ENCODE measurements at places on chromosomes 4 and X.

DNA sequence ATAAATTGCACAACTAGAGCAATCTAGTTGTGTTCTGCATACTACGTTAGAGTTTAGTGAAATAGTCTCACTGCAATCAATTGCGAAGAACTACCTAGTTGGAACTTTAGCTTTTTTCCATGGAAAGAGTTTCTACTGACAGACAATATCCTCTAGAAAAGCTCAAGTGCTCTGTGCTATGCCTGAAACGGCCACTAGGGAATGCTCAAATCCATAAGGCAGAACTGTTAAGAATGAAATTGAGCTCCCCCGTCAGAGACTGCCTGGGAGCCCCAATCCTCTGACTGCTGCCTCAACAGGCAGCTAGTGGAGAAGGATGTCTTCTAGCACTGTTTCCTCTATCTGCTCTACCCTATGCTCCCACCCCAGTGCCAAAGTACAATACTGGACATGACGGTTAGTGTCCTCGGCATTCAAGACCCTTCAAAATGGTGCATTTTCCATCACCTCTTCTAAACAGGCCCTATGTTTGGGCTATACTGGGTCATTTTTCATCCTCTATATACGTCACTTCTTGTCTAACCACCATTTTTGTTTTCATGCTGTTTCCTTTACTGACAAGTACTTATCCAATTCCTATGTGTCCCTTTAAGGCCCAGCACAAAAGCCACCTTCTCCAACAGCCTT is 35.3 kb downstream of the FRMD7 start:
- peak; percentile 77 for DNase-seq

DNA sequence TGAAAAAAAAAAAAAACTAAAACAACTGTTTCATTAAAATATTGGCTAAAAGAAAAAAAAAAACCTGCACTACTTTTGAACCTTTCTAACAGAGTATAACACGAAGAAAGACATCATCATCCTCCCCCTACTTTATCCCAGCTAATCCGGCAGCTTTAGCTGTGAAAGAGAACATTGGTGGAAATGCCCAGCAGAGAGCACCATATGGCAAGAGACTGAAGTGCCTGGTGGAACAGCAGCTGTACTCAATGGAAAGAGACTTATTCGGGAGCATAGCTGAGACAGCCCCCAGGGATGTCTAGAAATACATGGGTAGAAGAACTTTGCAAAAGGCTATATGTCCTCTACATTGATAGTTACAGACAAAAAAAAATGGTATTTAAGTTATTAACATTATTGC is 30.3 kb downstream of the STPG2 start:
- peak; percentile 19 for DNase-seq

DNA sequence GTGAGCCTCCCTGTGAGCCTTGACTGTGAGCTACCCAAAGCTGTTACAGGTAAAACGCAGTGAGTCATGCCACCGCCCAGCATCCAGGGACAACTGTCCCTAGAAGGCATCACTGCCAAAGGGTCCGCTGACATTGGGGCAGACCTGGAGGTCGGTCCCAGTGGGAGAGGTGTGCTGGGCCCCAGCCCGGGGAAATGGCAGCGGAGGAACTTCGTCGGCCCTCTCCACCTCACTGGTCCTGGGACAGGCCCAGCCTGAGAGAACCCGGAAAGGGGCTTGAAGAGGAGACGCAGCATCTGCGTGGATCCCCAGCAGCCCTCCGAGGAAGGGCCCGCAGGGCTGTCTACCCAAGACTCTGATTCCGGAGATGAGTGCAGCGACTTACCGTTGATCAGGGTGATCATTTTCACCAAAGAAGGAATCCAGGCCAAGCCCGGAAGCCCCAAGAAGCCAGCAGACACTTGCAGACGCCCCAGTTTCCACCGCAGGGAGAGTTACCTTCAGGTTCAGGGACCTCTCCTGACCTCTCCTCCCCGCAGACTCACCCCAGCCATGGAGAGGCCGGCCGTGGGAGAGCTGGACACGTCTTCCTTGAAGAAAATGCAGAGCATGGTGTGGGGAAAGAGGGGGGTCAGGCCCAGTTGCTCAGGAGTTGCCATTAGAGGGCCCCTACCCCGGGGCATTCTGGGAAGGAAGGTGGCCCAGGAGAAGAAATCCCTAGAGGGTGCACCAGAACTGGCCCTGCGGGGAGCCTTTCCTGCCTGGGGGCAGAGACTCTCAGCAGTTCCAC is 51.2 kb downstream of the CXorf49B start:
- no peak for DNase-seq

GRCh38 chr4:179307297-179308136 is 1865.3 kb upstream of the AGA start:
- DNase-seq, result peak; percentile 30

- no peak for DNase-seq
Measured at GRCh38 chr4:41322617-41323016, 65.9 kb downstream of the UCHL1 start.

GRCh38 chr4:93466446-93466845 is 362.1 kb upstream of the ATOH1 start:
- DNase-seq, result no peak

DNA sequence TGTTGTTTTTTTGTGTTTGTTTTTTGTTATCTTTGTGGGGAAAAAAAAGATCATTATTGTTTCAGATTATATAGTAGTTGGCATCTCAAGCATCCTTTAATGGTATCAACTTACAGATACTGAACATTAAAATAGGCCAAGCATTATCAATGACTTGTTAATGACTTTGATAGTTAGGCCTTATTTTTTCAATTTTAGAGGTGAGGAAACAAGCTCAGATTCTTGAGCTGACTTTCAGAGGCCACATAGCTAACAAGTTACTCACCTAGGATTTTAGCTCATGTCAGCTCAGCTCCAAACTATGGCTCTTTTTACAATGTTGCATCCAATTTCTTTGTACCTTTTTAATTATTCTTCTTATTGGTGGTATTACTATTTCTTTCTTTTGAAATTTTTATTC is 471 bp upstream of the PLAC8 start:
- DNase-seq, result no peak
